ENCODE measurements at places on chromosomes 6 and 20.

- DNase-seq: no peak
Measured at GRCh38 chr20:58744836-58745235, 52.2 kb downstream of the NPEPL1 start.

- no peak for DNase-seq
Measured at GRCh38 chr6:105136431-105137350, 43.1 kb downstream of the POPDC3 start.

- DNase-seq: no peak
Measured at GRCh38 chr20:18567739-18568091, 483 bp downstream of the SMIM26 start.

- no peak for DNase-seq
Measured at GRCh38 chr20:33537608-33538007, 47.7 kb downstream of the CBFA2T2 start.

DNA sequence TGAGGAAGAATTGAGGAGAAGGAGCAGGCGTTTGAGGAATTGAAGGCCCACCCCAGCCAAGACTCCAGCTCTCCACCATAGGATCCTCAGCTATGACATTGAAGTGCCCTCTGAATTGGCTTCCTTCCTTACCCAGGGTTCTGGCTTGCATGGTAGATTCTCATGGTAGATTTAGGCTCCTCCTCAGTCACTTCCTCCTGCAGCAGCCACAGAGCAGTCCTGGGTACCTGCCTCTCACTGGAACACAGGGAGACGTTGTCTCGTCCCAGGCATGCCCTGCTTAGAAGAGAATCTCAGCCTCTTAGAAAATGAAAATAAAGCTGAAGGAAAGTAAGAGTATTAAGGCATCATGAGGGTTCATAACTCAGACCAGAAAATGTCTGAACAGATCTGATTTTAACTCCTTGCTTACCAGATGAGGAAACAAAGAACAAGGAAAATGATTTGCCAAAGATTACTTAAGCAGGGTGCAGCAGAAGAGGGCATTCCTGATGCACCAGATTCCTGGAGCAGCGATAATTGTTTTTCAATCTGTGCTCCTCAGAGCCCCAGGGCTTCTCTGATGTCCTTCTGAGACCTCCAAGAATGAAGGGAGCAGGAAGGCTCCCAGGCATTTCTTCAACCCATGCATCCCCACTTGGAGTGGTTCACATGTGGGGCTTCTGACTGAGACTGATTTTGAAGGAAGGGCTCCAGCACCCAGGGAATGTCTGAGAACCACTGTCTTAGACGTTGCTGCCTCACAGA, 219.8 kb downstream of the HIVEP2 start:
- DNase-seq: no peak

- no peak for DNase-seq
Measured at GRCh38 chr6:36613200-36613995, 19.2 kb downstream of the SRSF3 start.

GRCh38 chr6:82951935-82952334, 113.7 kb downstream of the UBE3D start:
- DNase-seq: no peak

DNA sequence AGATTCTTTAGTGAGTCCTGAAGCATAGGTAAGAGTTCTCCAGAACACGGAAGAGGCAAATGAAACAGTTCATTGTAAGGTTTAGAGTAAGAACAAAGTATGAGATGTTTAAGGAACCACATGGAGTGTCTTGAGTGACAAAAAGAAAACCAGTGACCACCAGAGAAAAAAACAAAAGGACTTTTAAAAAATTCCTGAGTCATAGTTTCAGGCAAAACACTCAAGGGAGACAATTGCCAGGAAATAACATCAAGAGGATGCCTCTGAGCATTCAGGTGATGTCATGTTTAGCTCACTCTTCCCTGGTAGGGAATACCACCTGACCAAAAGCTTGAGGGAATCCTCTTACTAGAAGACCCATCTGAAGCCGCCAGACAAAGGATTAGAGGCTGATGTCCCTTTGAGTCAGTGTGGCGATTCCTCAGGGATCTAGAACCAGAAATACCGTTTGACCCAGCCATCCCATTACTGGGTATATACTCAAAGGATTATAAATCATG, 110.3 kb downstream of the COL19A1 start:
- DNase-seq: no peak

GRCh38 chr20:11922561-11922960, 4.9 kb downstream of the BTBD3 start:
- DNase-seq: no peak

DNA sequence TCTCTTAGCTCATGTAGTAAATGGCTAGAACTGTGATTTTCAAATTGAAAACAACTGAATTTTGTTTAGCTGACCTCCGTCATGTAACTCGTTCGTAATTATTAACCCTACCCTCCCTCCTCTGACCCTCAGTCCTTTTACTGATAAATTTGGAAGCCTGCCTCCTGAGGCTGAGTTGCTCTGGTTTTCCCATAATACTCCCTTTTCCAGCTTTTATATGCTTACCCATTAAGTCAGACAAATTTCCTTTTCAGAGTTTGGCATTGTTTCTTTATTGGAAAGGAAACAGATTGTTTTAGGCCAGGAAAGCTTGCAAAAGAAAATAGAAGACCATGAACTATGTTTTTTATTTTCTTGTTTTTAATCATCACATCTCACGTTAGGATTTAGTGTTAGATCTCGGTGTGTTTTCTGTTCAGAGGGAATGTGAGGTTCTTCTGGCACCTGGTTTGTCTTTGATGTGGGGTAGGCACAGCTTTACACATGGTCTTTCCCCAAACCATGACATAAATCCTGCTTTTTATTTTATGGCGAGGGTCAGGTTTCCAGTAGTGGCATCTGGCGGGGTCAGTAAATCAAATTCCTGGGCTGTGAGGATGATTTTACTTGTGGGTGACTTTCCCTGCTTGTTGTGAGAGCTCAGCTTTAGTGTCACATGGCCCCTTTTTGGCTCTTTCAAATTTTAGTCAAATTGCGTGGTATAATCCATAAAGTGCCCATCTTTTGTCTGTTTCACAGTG, 24.5 kb downstream of the PLCB4 start:
- no peak for DNase-seq

GRCh38 chr20:6767536-6768227, at the start of gene BMP2:
BMP2 (plus strand) TSS chr20:6767686; CDS start chr20:6770127, 2,441 bp downstream.
- DNase-seq: no peak

GRCh38 chr6:159259441-159260125, 90.4 kb downstream of the FNDC1 start:
- DNase-seq: no peak

GRCh38 chr20:5919626-5920544, 30.4 kb downstream of the TRMT6 start:
- no peak for DNase-seq

DNA sequence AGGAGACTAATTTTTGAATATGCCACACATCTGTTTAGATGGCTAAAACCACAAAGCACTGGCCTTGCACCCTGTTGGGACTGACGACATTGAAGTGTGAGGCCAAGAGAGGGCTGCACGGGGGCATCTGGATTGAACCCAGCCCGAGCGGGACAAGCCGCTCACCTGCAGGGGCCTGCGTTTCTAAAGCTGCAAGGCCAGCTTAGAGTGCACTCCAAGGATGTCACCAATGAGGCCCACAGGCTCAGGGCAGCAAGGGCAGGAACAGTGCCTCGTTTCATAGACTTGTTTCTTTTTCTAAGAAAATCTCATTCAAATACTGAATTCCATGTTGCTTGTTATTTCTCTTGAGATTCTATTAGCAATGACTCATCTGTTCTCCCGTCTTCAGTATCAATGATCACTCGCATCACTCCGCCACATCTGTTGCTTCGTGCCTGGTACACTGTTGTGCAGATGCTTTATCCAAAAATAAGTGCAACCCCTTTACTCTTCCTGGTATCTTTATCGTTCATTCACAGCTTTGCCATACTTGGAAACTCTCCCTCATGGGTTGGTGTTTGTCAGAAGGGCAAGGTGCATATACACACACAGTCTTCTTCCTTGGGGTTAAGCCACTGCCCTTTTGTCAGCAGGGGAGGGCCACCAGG, 120.1 kb downstream of the IRF4 start:
- DNase-seq: no peak

DNA sequence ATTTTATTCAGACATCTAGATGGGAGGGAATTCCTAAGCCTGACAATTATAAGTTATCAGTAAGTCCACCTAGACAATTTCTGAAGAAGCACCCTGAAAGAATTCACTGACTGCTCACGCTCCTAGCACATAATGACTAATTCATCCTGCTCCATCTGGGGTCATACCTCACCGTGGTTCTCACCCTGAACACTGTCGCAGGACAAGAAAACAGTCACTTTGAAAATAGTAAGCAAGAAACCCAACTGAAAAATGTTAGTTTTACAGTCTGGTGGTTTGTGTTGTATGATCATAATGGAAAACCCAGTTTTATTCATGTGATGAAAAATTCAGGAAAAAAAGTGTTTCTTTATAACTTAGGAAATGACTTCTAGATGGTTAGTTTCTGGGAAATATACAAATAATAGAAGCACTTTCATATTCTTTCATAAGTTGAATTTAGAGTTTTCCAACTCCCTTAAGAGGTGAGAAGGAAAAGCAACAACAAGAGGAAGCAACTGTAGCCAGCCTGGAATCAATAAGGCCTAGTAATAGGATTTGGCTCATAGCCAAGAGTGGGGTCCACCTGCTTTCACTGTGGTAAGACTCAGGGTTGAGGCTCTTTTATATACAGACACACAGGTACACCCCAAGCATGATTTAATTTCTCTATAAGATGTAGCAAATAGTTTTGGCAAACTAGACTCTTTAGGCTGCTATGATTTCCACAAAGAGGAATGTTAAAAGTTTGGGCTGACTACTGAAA, 94.1 kb downstream of the HIVEP2 start:
- DNase-seq: no peak

DNA sequence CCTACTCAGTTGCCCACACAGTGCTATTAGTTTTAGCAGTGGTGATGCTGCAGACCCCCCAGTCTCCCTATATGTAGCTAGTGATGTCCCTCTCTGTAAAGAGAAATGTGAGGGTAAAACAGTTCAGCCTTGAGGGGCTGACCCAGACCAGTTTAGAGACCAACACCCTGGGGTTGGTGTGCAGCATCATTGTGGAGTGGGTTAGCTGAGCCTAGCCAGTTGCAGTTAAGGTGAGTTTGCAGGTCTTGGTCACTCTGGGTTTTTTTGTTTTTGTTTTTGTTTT, 401 bp upstream of the B3GALT4 start:
- no peak for DNase-seq

DNA sequence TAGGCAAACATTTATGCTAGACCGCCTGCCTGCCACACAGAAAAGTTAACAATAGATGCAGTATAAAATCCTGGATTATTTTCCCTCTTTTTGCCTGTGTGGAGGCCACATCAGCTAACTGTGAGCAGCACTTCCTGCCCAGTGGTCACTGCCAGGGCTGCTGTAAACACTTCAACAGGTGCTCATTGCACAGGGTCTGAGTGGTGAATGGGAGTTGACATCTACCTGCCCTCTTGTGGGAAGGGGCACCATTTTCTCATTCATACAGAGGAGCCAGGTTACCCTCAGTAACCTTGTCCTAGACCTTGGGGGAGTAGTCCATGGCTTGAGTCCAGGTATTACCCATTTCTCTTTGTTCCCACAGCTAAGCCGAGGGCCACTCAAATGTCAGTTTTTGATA, 235.3 kb downstream of the TMEM242 start:
- no peak for DNase-seq

GRCh38 chr20:62069741-62070216, 4.1 kb upstream of the TAF4 start:
- no peak for DNase-seq

DNA sequence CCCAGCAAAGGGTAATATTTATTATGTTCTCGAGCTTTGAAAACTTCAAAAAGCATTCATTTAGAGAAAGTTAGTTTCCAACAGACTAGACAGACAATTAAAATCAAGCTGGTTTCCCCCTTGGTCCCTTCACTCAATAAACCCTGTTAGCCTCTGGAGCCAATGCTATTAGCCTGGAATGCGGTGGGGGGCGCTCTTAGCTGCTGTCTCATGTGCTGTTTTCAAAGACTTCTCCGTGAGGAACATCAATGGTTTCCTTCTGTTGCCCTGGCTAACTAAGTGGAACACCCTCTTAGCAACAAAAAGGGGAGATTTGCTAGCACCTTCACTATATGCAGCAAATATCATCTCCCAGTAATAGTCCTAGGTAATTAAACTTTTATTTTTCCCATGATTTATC, 86.4 kb downstream of the LY86 start:
- DNase-seq: no peak

DNA sequence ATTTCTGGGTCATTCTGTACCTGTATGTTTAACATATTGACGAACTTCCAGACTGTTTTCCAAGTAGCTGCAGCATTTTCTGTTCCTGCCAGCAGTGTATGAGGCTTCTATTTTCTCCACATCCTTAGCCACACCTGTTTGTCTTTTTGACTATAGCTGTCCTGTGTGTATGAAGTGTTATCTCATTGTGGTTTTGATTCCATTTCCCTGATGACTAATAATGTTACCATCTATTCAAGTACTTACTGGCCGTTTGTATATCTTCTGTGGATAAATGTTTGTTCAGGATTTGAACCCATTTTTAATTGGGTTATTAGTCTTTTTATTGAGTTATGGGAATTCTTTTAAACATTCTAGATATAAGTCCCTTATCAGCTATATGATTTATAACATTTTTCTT, 95.2 kb downstream of the JAG1 start:
- no peak for DNase-seq

DNA sequence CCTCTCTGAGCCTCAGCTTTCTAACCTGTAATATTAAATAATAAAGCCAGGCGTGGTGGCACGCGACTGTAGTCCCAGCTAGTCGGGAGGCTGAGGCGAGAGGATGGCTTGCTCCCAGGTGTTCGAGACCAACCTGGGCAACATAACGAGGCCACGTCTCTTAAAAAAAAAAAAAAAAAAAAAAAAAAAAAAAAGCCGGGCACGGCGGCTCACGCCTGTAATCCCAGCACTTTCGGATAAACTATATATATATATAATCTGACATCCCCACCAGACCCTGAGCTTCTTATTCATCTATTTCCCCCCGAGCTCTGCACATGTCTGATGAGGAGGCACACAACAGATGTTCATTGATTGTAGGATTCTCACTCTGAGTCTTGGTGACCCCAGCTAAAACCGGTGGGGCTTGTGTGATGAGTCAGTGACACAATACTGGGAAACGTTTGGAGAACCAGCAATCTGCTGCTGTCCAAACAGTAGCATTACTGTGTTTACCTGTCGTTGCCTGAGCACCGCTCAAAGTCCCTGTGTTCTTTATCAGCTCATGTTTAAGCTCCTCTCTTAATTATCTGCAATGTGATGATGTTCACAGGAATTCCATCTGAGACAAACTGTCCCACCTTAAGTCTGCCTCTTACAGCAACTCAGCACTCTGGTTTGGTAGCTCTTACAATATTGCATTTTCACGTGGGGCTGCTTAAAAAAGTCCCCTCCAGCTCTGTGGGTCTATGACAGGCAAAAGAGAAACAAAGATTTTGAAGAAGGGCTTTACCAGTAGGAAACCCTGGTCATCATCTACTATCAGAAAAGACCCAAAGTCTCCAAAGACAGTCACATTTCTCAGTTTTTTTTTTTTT, 1.0 kb upstream of the SPATA2 start:
- DNase-seq: no peak

DNA sequence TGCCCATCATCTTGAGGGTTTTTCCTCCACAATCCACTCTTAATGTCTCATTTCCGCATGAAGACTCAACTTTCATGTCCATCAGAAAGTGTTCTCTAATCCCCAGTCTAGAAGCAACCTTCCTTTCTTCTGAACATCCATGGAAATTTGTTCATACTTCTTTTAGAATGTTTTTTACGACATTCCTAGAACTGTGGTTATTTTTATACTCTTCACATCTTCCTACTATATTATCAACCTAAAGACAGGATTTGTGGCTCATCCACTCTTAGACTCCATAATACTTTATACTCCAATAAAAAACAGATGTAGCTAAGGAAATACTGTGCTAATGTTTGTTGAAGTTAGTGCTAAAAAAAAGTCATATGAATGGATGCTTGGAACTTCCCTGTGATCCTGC, 1.4 kb upstream of the CAP2 start:
- no peak for DNase-seq

Measured in retinal pigment epithelial cell (primary cell).